ENCODE measurements at places on chromosomes 1 and 21.

- no peak for DNase-seq
Measured at GRCh38 chr1:95561346-95561745, 327.3 kb downstream of the RWDD3 start.

DNA sequence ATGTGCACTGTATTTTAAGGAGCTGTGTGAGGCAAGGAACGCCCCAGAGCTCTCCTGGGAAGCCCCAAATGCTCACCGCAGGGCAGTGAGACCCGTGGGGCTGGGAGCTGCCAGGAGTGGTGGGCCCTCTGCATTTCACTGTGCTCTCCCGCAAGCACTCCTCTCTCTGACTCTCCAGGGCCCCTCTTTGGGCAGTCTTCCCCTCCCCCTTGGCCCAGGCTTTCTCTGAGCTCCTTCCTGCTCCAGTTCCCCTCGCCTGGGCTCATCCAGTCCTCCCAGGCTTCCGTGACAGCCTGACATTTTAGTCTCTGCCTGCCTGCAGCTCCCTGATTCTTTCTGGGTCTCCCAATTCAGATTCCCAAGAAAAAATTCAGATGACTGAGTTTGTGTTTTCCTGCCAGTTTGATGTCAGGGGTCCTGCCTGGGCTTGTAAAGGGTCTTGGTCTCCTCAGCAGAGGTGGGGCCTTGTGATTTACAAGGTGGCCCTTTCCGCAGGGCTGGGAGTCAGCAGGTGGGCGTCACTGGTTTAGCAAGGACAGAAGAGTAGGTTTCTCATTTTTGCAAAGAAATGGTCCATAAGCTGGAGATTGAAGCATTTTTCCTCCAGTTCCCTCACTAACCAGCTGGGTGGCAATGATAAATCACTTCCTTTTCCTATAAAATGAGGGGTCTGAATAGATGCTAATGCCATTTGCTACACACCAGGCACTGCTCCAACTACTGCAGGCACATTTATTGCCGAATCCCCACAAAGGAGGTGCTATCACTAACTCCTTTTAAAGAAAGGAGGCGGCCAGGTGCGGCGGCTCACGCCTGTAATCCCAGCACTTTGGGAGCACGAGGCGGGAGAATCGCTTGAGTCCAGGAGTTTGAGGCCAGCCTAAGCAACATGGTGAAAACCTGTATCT lies 1.9 kb upstream of the CA6 start:
- no peak for DNase-seq

DNA sequence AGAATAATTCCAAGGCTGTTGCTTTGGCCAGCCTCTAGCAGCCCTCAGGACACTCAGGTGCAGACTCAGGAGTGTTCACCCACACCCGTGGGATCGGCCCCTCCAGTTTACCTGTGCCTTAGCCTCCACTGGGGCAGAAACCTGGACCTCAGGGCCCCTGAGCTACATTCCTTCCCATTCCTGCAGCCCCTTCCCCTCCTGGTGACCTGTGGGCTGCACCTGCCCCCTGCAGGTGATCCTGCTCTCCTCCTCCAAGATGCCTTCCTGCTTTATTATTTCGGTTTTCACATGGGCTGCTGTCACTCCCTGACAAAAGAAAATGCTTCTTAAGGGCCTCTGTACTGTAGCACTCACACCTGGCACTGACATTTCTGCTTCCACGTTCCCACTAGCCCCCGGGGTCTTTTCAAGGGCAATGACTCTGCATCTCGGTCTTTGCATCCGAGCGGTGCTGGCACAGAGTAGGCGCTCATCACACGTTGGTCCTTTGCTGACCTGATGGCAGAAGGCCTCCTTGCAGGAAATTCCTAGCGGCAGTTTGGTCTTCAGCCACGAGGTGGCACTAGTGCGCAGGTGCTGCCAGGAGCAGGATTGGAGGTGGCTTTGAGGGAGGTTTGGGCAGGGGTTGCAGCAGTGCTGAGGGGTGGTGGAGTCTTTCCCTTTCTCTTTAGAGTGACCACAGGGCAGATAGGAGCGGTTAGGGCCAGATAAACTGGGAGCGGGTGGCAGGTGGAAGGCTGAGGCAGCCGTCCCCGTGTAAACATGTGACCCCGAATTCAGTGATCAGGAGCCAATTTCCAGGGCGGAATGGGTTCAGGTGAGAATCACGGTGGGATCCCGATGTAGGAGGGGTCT lies 25.3 kb upstream of the ETV3 start:
- peak; percentile 29 for DNase-seq

DNA sequence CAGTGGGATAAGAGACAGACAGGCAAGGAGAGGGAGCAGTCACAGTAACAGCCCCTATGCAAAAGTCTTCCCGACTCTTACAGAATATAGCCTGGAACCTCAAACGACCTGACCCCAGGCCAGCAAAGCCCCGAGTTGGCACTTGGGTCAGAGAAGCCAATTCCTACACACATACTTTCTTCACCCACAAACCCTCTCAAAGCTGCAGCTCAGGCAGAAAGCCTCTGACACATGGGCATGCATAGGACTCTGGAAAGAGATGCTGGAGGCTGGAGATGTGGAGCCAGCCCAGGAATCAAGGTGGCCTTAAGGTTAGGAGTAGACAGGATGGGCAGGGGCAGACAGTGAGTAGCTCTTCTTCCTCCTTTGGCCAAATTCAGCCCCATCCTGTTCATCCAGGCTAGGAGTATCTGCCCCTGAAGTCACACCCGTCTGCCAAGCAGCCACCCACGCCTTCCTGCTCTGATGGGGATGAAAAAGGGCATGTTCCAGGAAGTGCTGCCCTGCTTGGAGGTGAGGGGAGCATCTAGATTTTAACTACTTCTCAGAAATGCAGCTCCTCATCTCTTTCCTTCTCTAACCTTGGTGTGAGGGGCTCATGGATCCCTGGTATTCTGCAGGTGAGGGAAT lies 7.8 kb downstream of the SLC41A1 start:
- DNase-seq, result no peak

DNA sequence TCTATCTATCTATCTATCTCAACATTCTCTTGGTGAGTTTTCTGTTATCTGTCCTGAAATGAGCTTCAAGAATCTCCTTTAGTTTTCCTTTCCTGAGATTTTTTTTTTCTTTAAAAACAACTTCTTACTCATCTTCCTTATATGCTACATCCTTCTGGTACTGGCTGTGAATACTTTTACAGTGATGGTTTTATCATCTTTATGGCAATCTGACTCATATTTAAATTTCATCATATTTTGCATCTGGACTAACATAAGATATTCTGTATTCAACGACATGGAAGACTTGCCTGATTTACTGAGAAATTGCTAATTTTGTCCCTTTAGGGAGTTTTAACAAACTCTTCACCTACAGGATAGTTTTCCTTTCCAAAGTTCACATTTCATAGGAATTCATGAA lies 33.0 kb downstream of the PDE4B start:
- DNase-seq, result no peak

- no peak for DNase-seq
Measured at GRCh38 chr1:197800379-197801110, 25.3 kb upstream of the DENND1B start.

- DNase-seq, result no peak
Measured at GRCh38 chr1:104028416-104029035, 278.8 kb downstream of the AMY1C start.
